Activated naive CD8-positive, alpha-beta T cell treated with anti-CD3 and anti-CD28 coated beads, Interleukin-2, amount 10 ng/mL, durations not matched to agents 7 days and 5 days (primary cell): ENCODE measurements at places on chromosomes 5 and 9. TPM values are rescaled to one million over a fixed set of nuclear protein-coding genes. Genes with fewer than 3 reads are reported as not detected.

The REEP2 gene
- total RNA-seq: 1.3 TPM

- no peaks in the 10 kb centered on the region for H3K27me3 ChIP-seq
- no peak overlapping the region for H3K27ac ChIP-seq
- H3K4me3 ChIP-seq: no peak overlapping the region
- no peaks in the 10 kb centered on the region for H3K4me1 ChIP-seq
Measured at GRCh38 chr9:23768861-23769260, 57.2 kb downstream of the ELAVL2 start.

The ANKRD34B gene
- not detected for total RNA-seq

The GARIN3 gene
- not detected for total RNA-seq
